Astrocyte of the hippocampus (primary cell): ENCODE measurements at places on chromosomes 2 and 18.
A peak's percentile ranks its signal among the peaks of the same experiment; 100 is the strongest.

DNA sequence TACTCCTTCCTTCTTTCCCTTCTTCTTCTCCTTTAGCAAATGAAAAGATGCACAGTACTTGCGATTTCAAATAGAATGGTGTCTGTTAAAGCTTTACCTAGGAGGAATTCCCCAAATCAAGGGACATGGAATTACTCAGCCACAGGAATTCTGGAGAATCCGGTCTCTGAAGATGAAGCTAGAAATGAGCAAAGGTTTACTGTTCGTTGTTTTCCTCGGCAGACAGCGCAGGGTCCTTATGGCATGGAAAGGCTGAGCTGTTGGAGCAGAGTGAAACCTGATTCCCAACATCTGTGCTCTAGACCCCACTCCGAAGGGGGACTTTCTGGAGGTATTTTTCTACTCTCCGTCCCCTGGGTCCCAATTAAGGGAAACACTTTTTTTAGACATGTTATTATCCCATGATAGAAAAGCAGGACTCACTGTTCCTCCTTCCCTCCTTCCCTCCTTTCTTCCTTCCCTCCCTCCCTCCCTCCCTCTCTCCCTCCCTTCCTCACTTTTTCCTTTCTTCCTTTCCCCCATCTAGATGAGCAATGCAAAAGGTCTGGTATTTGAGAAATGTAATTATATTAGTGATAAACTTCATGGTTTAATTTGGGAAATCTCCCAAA is 47.1 kb downstream of the CDCA7 start:
- peak; percentile 14 for DNase-seq

DNA sequence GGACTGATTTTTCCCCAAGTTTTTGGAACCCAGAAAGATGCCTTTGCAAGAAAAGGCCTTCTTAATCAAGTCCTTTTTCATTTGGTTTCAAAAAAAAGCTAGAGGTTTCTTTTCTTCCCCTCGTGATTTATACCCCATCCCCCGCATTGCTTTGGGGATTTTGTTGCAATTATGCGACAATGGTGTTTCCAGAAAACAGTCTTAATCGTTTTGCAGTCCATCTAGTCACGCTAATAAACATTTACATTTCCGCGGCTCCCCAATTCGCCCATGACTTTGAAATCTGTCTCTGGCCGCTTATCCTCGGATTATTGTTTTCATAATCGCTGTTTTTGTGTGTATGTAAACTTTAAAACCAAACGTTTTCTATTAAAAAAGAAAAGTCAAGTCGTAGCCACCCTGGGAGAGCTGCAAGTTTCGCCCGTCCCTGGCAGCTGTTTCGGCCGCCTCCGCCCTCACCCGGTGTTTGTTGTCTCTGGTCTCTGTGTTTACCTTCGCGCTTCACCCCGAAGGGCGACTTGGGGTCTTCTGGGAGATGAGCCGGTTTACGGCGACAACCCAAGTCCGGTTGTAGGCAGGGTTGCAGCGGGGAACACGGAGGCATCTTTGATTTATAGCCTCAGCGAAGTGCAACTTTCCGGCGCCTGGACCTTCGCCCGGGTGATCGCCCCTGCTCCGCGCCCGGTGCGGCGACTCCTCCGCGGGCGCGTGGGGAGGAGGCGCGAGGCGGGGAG is 667 bp downstream of the SP9 start:
- DNase-seq: peak; percentile 39

DNA sequence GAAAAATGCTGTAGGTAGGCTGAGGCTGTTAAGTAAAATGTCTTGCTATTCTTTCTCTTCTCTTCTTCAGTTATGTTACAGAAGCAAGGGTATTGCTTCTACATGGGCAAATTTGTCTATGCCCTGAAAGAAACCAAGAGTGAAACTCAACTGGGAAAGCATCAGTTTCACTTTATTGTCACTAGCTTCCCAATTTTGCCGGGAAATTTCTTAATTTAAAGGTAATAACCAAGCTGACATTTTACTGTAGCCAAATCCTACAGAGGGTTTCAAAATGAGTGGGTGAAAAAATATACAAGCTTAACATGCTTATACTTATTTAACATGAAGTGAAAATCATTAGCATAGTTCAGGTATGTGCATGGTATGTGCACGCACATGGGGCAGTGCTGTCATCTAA is 3.2 kb downstream of the TANK start:
- DNase-seq: no peak

GRCh38 chr18:58344080-58344670 is 284.7 kb downstream of the ALPK2 start:
- DNase-seq: no peak

DNA sequence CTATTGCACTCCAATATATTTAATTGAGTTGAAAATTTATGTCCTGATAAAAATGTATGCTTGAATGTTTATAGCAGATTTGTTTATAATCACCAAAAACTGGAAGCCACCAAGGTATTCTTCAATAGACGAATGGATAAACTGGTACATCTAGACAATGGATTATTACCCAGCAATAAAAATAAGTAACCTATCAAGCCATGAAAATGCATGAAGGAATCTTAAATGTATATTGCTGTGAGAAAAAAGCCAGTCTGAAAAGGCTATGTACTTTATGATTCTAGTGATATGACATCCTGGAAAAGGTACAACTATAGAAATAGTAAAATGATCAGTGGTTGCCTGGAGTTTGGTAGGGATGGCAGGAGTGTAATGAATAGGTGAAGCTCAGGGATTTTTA is 580.7 kb downstream of the DCC start:
- no peak for DNase-seq

DNA sequence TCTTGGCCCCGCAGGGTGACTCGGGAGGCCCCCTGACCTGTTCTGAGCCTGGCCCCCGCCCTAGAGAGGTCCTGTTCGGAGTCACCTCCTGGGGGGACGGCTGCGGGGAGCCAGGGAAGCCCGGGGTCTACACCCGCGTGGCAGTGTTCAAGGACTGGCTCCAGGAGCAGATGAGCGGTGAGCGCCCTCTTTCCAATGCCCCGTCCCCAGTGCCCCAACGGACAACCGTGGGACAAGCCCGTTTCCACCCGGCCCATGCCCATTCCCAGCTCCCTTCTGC is 2.6 kb upstream of the CHRND start:
- peak; percentile 18 for DNase-seq

- no peak for DNase-seq
These were observed 86.2 kb upstream of the SALL3 start for GRCh38 chr18:78893281-78894032.

- peak; percentile 93 for DNase-seq
These were observed 85.3 kb downstream of the SPP2 start for GRCh38 chr2:234135750-234136221.

GRCh38 chr18:25862881-25863600 is 227.4 kb downstream of the SS18 start:
- DNase-seq: no peak

DNA sequence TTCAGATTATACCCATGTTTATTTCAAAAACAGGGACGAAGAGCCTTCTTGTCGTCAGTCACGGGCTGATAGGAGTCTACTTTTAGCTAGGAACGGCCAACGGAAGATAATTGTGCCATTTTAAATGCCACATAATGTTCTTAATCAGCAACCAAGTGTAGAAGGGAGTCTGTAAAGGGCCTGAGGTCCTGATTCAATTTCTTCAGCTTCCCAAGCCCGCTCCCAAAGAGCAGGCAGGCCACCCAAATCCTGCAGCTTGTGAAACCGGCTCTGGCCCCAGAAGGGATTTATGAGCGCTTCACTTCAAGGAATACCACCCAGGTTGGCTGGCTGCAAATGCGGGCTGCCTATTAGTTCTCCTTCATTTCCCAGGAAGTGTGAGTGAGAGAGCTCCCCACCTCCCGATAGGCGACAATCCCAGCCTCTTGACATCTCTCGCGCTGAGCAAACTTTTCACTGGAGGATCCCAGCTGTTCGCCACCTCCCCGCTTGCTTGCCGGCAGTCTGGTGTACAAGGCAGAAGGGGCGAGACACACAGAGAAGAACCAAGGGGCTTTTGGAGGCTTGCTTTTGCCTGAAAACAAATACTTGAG is 272.9 kb downstream of the CDH20 start:
- peak; percentile 71 for DNase-seq
